Left kidney (tissue), 8 donors: ENCODE measurements at places on chromosomes 3 and 15. TPM values are rescaled to one million over a fixed set of nuclear protein-coding genes. Genes with fewer than 3 reads are reported as not detected.

- peak; percentile 69 for DNase-seq
Observed at GRCh38 chr3:107240183-107241091, 136.8 kb upstream of the CCDC54 start.

The MYNN gene
- polyA plus RNA-seq, result 31.3 TPM

DNA sequence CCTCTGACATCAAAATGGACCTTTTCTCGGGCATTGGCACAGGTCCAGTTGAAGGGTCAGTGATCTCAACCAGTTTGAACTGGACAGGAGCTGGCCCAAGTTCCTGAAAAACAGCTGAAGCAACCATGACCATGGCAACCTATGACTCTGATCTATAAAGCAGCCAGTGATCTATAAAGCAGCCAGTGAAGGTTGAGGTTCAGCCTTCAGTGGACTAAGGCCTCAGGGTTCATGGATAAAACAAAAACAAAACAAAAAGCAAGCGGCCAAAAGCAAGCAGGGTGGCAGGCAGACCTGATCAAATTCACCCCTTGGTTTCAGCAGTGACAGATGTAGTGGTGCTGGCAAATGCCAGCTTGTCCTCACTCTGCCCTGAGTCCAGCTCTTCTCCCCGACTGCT, 10.0 kb upstream of the CHRNB4 start:
- DNase-seq, result no peak

DNA sequence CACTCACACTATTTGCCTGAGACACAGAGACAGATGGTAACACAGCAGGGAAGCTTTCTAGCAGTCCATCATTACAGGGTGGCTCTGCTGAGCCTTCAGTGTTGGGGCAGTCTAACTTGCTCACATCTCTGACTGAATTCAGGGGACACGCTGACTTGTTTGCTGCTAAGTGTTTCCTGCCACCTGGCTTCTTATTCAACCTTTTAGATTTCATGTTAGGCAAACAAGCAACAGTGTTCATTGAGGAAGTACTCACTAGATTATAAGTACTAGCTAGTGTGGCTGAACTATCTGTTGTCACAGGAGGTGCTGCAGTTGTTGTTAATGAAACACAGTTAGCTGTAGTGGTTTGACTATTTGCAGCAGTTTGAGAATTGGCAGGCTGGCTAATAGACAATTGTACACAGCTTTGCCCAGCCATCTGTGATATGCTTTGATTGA, 37.3 kb downstream of the USF3 start:
- no peak for DNase-seq

DNA sequence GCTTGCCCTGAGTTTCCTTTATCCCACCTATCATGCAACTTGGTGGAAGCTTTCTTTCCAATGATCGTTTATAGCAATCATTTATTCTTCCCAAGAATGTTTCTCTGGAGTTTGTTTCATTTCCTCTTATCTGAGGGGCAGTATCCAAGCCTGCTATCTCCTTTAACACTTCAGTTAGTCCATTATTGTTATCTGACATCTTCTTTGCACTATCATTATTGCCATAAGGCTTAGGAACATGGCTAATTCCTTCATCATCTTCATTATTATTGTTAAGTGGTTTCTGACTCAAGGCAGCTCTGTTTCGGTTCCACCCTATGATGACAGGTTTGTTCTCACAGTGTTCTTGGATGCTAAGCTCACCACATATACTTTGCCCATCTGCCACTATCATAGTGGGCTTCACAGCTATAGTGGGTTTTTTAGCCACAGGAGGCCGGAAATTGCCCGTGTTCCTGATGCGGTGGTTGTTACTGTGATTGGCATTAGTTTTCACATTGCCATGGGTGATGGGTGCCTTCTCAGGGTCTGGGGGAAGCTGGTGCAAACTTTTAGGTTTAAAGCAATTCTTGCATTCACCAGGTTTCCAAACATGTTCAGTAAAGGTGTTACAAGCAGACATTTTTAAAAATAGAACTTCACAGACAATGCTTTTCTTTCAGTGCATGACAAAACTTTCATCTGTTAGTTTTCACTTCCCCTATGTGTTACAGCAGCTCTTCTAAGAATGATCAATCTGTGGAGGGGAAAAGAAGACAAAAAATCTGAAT, 110.6 kb upstream of the TSPAN3 start:
- no peak for DNase-seq

The STAC gene
- polyA plus RNA-seq, result 12.5 TPM

GRCh38 chr3:110814170-110815007, 257.2 kb upstream of the NECTIN3 start:
- no peak for DNase-seq

- DNase-seq, result no peak
Observed at GRCh38 chr3:142940472-142940871, 23.0 kb downstream of the PAQR9 start.

GRCh38 chr15:91947293-91947679, 93.8 kb downstream of the SLCO3A1 start:
- DNase-seq, result no peak

The PYGO1 gene
- polyA plus RNA-seq, result 20.9 TPM

The CPN2 gene
- 0.80 TPM for polyA plus RNA-seq

The TMEM212 gene
- 0.32 TPM for polyA plus RNA-seq

DNA sequence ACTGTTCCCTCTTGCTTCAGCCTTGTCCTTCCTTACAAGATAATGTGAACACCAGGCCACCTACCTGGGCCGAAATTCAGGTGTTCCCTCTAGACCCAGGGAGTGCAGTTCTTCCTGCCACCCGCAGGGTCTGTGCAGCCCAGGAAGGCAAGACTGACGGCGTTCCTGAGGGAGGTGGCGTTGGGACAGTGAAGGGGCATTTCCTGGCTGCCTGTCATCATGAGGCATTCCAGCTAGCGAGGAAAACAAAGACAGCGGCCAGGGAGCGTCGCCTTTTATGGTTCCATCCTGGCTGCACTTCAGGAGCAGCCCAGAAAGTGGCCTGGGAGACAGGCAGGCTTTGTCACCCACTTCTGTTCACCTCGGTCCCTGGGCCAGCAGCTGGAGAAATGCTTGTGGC, 84.8 kb upstream of the WNT5A start:
- no peak for DNase-seq

DNA sequence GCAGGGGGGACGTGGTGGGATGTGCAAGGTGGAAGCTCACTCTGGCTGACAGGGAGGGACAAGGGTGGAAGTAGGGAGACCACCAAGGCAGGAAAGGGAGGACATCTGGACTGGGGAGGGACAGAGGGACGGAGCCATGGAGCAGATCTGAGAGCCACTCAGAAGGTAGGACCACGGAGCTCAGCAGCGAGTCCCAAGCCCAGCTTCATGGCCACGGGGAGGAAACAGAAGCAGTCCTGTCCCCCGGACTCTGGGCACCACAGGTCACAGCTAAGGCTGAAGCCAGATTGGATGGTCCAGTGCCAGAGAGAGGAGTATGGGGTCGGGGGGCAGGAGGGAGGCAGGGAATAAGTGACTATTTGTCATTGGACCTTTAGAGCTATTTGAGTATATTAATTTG, 220.1 kb downstream of the TBC1D2B start:
- DNase-seq, result no peak

DNA sequence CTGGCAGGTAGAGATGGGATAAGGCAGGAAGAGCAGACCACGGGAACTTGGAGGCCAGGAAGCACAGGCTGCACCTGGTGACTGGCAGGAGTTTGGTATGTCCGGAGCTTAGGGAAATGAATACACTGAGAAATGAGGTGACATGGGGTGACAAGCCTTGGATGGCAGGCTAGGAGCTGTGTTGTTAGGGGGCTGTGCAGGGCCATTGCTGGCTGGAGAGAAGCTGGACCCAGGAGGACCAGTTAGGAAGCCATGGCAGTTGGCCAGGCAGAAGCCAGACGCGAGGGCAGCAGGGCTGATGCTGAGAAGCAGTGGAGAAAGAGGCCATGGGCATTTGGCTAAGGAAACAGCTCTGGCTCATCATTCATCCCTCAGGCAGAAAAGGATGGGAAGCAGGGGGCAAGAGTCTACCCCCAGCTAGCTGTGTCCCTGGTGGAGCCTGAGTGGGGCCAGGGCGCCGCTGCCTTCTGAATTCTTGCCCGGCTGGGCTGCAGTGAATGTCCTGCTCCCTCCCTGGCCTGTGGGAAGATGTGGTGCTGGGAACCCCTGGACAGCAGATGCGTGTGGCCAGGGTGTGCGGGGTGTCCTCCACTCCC, 255.8 kb downstream of the FAM43A start:
- DNase-seq, result no peak

DNA sequence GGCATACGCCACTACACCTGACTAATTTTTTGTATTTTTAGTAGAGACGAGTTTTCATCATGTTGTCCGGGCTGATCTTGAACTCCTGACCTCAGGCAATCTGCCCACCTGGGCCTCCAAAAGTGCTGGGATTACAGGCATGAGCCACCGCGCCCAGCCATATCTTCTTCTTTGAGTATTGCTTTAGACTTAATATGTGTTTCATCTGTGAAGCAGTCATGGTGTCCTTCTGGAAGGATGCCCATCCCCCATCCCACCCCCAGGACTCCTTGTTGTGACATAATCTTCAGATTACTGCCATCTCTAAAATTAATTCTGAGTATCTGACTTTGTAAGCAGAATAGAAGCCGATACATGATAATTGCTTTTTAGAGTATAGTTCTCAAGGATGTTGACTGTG, 57.7 kb downstream of the KLHL25 start:
- DNase-seq, result no peak

DNA sequence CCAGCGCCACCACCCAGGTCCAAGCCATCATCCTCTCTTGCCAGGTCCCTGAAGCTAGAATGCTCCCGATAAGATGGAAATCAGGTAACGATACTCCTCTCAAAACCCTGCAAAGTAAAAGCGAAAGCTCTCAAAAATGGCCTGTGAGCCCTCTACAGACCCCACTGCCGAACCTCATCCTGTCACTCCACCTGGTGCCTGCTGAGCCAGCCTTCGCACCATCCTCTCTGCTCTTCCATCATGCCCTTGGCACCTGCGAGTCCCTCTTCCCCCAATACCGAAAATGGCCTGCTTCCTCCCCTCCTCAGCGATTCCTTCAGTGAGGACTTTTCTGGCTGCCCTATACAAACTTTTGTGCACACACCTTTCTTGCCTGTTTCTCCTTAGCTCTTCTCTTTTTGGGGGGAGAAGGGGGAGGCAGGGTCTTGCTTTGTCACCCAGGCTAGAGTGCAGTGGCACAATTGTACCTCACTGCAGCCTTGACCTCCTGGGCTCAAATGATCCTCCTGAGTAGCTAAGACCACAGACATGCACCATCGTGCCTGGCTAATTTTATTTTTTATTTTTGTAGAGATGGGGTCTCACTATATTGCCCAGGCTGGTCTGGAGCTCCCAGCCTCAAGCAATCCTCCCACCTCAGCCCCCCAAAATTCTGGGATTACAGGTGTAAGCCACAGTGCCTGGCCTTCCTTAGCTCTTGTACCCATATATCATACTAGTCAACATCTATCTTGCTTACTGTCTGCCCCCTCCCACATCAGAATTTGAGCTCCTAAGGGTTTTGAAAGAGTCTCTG, 3.0 kb downstream of the IDH2 start:
- no peak for DNase-seq

GRCh38 chr3:53899750-53900149, 8.1 kb upstream of the SELENOK start:
- no peak for DNase-seq

DNA sequence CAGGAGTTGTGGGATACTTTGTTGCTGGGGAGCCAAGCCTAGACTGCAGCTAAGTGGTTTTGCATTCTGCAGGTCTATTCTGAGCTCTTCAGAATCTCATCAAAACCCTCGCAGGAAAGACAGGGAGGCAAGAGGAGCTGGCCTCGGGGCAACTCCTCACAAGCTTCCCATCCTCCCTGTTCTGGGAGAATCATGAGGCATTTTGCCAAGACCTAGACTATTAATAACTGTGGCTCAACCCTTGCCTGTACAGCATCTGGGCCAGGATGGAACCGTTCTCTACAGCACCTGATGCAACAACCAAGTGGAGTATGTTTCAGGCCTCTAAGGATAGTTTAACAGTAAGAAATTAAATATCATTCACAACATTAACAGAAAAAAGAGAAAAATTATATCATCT, 20.2 kb upstream of the SLC6A20 start:
- no peak for DNase-seq

GRCh38 chr3:67461667-67462142, 192.7 kb downstream of the SUCLG2 start:
- DNase-seq, result no peak

DNA sequence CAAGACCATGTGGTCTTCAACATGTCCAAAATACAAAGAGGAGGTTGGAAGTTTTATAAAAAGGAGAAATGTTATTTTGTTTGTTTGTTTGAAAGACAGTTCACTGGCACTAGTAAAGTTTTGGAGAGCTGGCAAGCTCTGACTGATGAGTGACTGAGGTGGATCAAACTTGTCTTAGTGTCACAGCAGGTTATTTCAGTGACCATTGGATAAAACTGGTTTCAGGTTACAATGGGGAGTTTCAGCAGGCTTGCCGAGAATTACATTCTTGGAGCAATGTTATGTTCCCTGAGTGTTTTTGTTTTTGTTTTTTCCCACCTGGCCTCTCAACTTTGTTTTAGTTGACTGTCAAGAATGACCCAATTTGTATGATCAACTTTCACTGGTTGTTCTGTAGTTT, 414.5 kb upstream of the ARHGEF26 start:
- DNase-seq, result no peak

DNA sequence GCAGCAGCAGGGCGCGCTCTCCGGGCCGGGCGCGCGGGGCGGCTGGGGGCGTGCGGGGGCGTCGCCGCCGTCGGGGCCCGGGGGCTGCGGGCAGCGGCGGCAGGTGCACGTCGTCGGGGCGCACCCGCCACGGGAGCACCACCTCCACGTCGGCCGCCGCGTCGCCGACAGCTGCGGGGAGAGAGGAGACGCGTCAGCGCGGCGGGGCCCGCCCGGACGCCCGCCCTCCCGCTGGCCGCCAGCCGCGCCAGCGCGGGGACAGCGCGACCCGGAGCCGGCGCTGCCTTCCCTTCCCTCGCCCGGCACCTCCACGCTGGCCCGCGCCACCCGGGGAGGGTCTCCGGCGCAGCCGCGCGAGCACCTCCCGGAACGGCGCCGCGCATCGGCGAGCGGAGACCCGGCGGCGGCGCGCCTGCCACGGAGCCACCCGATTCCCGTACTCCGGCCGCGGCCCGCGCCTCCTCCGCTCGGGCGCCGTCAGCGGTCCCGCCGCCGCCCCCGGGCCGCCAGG, 481 bp downstream of the ADAMTS17 start:
- no peak for DNase-seq

The SERINC4 gene
- polyA plus RNA-seq, result not detected

GRCh38 chr3:169662132-169662842, 1.2 kb downstream of the MECOM start:
- peak; percentile 75 for DNase-seq

The FEZF2 gene
- polyA plus RNA-seq, result not detected

DNA sequence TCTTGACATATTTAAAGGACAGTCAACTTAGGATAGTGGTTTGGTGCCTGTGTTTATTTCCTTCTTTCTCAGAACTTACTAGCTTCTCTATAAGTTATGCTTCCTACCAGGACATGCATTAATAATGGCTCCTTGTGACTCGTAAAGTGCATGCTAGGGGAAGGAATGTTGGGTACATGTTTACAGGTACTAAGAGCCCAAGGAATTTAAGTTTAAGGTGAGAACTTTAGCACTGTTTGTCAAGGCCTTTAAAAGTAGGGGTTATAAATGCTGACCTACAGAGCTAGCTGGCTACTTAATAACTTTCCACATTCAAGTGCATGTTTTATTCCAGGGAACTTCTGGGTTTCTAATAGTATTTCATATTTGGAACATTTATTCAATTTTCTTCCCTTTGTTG, at the start of gene TMEM207:
Gene TMEM207, minus strand, starts transcription at position 101 of the 400 bp plus-strand sequence. Its CDS starts 92 bp downstream, at position 9.
- DNase-seq, result no peak
